NCI-H187 treated with DMSO at 0.1 percent for 48 hours (cell line): ENCODE measurements at places on chromosomes 3 and 15.

- DNase-seq = no peak
Observed at GRCh38 chr3:119636891-119637611, 23.3 kb downstream of the POPDC2 start.

GRCh38 chr3:13870902-13871301, 9.0 kb downstream of the WNT7A start:
- DNase-seq = no peak

- DNase-seq = no peak
Observed at GRCh38 chr3:39473452-39474125, 6.1 kb downstream of the MOBP start.

GRCh38 chr3:100798012-100798411, 88.7 kb downstream of the TFG start:
- no peak for DNase-seq

GRCh38 chr3:151146071-151146730, 56.8 kb downstream of the GPR171 start:
- peak; percentile 35 for DNase-seq

DNA sequence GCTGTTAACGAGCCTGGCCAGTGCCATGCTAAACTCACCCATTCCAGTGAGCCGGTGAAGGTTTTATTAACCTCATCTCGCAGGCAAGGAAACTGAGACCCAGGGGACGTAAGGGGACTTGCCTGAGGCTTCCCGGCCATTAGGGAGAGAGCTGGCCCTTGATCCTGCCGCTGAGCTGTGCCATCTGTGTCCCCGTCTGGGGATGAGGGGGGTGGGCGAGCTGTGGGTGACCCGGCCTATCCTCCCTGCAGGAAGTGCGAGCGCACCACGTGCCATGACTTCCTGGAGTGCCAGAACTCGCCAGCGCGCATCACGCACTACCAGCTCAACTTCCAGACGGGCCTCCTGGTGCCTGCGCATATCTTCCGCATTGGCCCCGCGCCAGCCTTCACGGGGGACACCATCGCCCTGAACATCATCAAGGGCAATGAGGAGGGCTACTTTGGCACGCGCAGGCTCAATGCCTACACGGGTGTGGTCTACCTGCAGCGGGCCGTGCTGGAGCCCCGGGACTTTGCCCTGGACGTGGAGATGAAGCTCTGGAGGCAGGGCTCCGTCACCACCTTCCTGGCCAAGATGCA, 88.5 kb downstream of the FBLN2 start:
- DNase-seq = no peak

DNA sequence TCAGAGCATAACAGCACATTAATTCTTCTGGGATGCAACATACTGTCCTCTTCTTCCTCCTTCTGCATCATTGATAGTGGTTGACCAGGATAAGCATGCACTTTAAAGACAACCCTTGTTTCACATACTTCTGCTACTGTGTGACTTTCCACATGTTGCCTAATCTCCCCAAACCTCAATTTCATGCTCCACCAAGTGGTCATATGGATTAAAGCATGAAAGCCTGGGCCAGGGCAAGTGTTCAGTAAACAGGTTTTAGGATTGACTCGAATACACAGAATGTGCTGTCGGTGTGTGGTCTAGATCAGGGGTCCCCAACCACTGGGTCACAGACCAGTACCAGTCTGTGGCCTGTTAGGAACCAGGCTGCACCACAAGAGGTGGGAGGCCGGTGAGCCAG, 22.5 kb upstream of the BFSP2 start:
- DNase-seq = no peak

GRCh38 chr3:10524270-10524669, 18.9 kb upstream of the ATP2B2 start:
- no peak for DNase-seq

DNA sequence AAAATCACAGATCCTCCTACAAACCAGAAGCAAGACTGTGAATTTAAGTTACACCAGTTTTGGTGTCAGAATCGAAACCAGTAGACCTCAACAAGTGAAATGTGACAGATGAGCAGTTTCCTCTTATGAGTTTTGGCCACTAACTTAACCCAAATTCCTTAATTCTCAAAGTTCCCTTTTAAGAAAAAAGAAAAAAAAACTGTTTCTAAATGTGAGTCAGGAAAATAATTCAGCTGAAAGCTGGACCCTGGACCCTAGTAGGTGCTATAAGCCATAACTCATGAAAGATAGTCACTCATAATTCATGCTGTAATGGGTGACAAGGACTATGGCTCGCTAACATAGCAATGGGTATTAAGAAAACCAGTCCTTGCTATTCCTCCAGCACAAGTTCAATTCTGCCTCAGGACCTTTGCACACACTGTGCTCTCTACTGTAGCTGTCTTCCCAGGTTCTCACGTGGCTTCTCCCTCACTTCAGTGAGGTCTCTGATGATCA, 9.0 kb upstream of the THRB start:
- no peak for DNase-seq

GRCh38 chr15:70266412-70267121, 168.8 kb upstream of the TLE3 start:
- DNase-seq = no peak

GRCh38 chr3:121477589-121477988, 68.2 kb downstream of the POLQ start:
- DNase-seq = no peak

DNA sequence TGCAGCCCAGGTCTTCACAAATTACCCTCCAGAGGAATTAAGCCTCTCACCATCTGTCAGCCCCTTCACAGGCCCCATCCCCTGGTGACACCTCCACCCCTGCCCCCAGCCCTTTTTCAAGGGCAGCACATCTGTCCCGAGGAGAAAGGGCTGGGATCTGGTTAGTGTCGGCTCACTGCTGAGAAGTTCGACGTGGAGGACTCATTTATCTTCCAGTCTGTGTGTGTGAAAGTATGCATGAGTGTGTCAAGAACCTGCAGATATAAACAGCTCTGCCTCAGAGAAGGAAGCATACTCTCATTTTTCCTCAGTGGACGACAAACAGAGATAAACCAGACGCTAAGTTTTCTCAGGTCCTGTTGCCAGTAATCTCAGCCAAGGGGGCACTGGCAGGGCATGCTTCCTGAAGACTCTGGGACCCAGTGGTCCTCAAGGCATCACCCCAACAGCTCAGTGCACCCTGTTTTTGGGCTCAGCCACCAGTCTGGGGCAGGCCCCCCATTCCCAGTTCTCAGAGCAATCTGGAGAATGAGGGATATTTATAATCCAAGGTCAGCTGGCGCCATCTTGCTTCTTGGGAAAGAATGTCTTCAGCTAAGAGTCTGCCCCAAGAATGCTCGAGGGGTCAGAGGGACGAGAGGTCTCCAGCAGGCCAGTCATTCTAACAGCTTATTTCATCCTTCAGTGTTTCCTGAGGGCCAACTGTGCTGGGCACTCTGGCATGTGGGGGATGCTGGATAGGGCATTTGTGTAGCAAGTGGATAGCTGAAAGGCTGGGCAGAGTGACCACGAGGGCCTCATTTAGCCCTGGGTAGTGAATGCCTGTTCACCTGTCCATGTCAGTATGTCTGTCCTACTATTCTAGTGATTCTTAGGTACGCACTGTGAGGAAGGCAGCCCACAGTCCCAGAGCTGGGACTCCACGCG, 73.6 kb downstream of the ADCY5 start:
- no peak for DNase-seq

DNA sequence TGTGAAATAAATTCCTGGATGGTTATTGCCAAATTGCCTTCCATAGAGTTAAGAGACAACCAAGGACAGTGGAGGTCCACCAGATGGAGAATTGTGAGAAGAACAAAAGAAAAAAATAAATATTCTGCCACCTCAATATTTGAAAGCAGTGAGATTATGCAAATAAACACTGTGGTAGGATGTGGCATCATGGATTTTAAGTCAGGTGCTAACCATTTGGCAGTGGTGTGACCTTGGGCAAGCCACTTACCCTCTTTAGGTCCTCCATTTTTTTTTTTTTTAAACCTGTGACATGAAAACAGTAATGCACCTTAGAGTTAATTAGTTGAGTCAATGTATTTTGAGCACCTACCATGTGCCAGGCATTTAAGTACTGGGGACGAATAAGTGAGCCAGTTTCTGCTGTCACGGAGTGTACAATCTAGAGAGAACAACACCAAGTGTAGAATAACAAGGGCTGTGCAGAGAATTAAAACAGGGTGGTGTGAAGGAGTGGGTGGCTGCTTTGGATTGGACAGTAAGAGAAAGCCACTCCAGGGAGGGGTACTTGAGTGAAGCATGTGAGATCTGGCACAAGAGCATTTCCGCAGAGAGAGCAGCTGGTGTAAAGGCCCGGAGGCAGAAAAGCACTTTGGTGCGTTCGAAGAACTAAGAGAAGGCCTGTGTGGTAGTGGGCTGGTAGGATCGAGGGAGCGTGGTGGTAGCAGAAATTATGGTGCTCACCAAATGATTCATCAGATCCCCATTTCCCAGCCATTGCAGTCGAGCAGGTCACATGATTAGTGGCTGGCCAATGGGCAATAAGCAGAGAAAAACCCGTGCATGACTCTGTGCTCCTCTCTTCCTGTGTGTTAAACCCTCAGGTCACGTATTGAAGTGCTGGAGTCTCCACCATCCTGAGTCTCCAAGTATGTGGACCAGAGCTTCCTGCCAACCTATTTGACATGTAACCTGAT, 39.2 kb downstream of the CCK start:
- no peak for DNase-seq

DNA sequence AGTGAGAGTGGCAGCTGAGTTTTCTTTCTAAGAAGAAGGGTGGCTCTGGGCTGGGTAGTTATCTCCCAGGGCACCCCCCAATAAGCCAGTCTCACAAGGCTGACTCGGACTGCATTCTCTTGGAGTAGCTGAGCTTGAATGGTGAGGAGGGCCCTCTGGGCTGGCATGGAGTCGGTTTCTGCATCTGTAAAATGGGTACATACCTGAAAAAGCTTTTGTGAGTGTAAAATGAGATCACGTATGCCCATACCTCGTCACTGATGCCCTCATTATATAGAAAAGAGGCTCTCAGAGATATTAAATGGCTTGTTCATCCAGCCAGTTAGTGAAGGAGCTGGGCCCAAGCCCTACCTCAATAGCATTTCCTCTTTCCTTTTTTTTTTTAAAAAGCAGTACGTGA, 41.2 kb downstream of the SMAD6 start:
- DNase-seq = no peak
